Hematopoietic multipotent progenitor cell (in vitro differentiated cells): ENCODE measurements at places on chromosomes 12 and 14. TPM values are rescaled to one million over a fixed set of nuclear protein-coding genes. Genes with fewer than 3 reads are reported as not detected.

DPPA3 gene
- total RNA-seq: not detected

HOXC4 gene
- under 0.01 TPM for total RNA-seq

WIF1 gene
- not detected for total RNA-seq

GPR84 gene
- 0.81 TPM for total RNA-seq
